ENCODE measurements at places on chromosomes 16 and 17. TPM values are rescaled to one million over a fixed set of nuclear protein-coding genes. Genes with fewer than 3 reads are reported as not detected.

Gene JPH3
- not detected for total RNA-seq

Gene TCAP
- total RNA-seq = not detected

Gene TBC1D3H
- total RNA-seq = not detected

Gene PDIA2
- 0.18 TPM for total RNA-seq

Gene MT1X
- total RNA-seq = 353 TPM

Gene TMEM98
- total RNA-seq = 92.2 TPM

Gene CRYM
- not detected for total RNA-seq

Gene TNFSF13
- total RNA-seq = 11.4 TPM

Gene EFNB3
- 7.0 TPM for total RNA-seq

Gene NEUROD2
- total RNA-seq = not detected

Gene FBXL19
- total RNA-seq = 15.2 TPM

Gene PPP1R27
- not detected for total RNA-seq

Gene MARVELD3
- not detected for total RNA-seq

Gene CES1
- total RNA-seq = 5.6 TPM

Gene C17orf107
- 8.9 TPM for total RNA-seq

Gene ALOX15
- total RNA-seq = not detected

Gene KCNH6
- total RNA-seq = not detected

Gene JUP
- total RNA-seq = 54.1 TPM

Gene RPA1
- total RNA-seq = 12.3 TPM

Gene NPIPA2
- not detected for total RNA-seq

Gene KCNJ12
- total RNA-seq = 2.9 TPM

Gene PDPR
- total RNA-seq = 15.9 TPM

Gene OTOA
- total RNA-seq = not detected

Gene EVPL
- total RNA-seq = not detected

Gene WWP2
- total RNA-seq = 21.7 TPM

Gene GDE1
- 53.8 TPM for total RNA-seq

Gene SOST
- total RNA-seq = not detected

Gene CYGB
- 208 TPM for total RNA-seq

Gene VPS4A
- total RNA-seq = 31.9 TPM

Gene TMEM100
- 4.9 TPM for total RNA-seq

Gene KRTAP4-6
- total RNA-seq = not detected

Gene TNK1
- under 0.01 TPM for total RNA-seq

Gene FZD2
- total RNA-seq = 8.8 TPM

Gene PHB1
- 98.2 TPM for total RNA-seq

Gene CCL22
- not detected for total RNA-seq

Gene ZACN
- total RNA-seq = not detected

Gene ST6GALNAC1
- 0.54 TPM for total RNA-seq

Gene SCGB1C2
- total RNA-seq = not detected

Gene RHBDL1
- total RNA-seq = not detected

Gene NLGN2
- 12.5 TPM for total RNA-seq

Measured in cardiac atrium fibroblast (primary cell).